ENCODE measurements at places on chromosomes 4 and X.

- no peak for DNase-seq
These were observed 692 bp upstream of the SLC9A7 start for GRCh38 chrX:46759645-46759974.

- DNase-seq, result no peak
These were observed 11.0 kb downstream of the BMX start for GRCh38 chrX:15511563-15511962.

GRCh38 chr4:39526765-39527295 is 409 bp downstream of the UGDH start:
- DNase-seq, result no peak

GRCh38 chr4:182826391-182826790 is 90.8 kb downstream of the DCTD start:
- no peak for DNase-seq

- no peak for DNase-seq
These were observed 1196.7 kb downstream of the RAPGEF2 start for GRCh38 chr4:160299608-160300007.

DNA sequence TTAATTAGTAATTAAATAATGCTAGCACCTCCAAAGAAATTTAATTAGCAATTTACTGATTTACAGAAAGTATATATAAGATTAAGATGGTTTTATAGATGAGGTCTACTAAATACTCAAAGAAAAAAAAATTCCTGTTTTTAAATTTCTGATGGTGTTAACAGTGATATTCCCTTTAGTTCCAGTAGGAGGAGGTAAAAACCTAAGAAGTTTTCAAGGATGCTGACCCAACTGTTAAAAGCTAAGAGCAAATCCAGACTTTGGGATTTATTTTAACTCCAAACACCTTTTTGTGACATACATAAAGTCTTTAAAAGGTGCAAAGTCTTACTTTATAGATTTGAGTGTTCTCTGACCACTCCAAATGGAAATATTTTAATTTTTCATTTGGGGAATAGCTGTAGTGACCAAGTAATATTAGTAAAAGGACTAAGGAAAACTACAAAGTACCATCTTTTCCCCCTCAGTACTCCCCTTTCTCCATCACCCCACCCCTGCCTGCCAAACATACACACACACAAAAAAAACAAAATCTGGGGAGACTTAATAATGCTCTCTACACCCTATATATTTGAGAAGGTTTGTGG is 34.2 kb upstream of the CSN1S1 start:
- no peak for DNase-seq

GRCh38 chr4:83582289-83582785 is 46.4 kb downstream of the GPAT3 start:
- no peak for DNase-seq

DNA sequence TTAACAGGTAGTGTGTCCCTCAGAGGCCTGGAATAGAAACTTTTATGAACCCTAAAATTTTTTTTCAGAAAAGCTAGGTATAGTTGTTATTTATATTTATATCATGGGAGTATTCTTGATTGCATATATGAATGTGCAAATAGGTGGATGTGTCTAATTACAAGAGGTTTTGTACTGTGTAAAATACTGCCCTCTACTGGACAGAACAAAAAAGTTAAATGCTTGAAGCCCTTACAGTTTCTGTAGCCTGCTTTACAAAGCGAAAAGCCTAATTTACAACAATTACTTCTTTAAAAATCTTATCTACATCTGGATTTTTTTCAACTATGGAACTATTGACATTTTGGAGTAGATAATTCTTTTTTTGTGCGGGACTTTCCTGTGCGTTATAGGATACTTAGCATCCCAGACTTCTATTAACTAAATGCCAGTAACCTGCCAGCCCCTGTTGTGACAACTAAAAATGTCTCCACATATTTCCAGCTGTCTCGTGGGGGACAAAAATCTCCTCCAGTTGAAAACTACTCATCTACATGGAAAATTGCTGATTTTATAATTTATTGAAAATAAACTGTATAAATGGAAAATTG is 35.1 kb downstream of the ENPEP start:
- DNase-seq, result no peak

DNA sequence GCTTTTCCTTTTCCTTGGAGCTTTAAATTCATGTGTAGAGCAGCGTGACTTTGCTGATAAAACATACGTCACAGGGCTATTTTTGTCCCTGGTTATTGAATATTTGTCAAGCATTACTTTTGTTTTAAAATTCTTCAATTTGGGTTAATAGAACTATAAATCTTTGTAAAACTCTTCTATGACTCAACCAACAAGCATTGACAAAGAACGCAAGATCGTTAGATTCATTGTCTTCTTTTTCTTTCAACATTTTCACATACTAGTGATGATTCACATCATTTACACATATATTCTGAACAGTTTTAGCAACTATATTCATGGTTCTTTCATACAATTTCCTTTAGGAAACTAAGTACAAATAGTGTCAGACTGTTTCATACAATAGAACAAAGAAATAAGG is 72.0 kb upstream of the GPM6A start:
- DNase-seq, result no peak

GRCh38 chr4:111283066-111283677 is 660.3 kb upstream of the PITX2 start:
- DNase-seq, result no peak

DNA sequence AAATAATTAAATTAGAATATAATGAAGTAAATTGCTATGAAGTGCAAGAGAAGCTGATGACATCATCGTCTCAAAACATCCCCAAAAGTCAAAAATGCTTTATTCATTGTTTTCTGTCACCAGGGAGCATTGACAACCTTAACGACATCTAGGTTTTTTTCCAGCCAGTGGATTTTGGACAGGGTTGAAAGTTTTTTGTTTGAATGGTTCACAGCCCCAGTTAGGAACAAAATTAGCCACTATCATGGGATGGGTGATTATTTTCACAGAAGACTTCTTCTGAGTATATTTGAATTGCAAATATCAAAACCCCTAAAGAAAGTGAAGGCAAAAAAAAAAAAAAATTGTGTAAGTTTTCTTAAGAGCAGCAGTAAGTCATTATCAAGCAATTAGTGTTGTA is 826.1 kb downstream of the STPG2 start:
- DNase-seq, result no peak

DNA sequence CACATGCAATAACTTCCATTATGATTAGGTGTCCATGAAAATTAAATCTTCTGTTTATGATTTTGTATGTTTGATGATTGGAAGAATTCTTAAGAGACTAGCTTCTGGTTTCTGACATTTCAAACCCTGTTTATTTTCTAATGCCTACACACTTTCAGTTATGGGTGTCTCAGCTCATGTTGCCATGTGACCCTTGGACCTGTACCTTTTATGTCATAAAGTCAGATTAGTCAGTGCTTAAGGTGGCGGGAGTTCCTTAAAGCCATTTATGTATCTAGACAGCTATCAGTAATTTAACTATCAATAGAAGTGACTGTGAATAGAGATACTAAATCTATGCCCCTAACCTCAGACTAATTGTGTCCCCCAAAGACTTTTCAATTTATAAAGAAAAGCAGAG is 155.6 kb downstream of the GBA3 start:
- DNase-seq, result no peak

- DNase-seq, result no peak
These were observed 112.2 kb downstream of the AGTR2 start for GRCh38 chrX:116282751-116283150.

GRCh38 chr4:123617791-123618190 is 221.2 kb downstream of the SPRY1 start:
- DNase-seq, result no peak

GRCh38 chr4:38860788-38861424 is 4.3 kb upstream of the TLR6 start:
- DNase-seq, result peak; percentile 34

DNA sequence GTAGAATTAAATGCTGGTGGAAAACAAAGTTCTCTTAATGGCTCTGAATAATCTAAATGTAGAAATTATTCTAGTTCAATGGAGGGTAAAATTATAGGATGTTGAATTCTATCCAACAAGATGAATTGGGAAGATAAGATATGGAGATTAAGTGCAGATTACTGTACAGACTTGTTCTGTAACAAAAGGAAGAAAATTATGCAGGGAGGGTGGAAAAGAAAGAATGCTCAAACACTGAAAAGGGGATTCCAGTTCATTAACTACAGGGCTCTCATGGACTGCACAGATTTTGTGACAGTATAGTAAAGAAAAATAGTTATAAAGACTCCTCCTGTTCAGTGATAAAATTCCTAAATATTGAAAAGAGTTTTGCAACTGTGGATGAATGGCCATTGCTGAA is 1794.0 kb upstream of the PCDH7 start:
- no peak for DNase-seq

- no peak for DNase-seq
These were observed 79.4 kb downstream of the NLGN4X start for GRCh38 chrX:6149060-6149872.

DNA sequence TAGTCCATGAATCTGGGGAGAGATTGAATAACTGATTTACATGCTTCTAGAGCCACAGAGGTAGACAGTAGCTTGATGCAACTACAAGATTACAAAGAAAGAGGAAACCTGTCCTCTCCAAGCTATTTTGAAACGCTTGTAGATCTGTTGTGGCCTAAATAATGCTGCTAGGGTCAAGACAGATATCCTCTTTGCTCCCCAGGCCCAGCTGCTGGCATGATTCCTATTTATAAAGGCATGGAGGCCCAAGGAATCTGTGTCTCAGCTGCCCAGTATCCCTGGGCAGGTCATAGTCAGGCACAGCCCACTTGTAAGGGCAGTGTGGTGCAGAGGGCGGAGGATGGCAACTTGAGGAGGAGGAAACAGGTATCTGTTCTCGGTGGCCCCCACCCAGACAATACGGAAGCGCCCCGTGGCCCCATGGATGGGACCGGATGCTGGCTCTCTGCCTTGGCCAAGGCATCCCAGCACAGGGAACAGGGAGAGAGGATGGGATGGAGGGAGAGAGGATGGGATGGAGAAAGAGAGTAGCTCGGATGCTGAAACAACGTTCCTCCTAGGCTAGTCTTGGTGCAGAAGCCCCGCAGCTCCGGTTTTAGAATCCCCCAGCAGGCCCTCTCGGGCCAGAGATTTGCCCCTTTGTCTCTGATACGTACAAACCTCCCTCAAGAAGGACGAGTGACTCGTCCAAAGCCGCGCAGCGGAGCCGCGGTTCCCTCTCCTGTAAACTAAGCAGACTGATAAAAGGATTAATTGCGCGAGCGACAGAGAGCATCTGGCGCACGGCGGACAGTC is 767 bp upstream of the SMIM20 start:
- no peak for DNase-seq

DNA sequence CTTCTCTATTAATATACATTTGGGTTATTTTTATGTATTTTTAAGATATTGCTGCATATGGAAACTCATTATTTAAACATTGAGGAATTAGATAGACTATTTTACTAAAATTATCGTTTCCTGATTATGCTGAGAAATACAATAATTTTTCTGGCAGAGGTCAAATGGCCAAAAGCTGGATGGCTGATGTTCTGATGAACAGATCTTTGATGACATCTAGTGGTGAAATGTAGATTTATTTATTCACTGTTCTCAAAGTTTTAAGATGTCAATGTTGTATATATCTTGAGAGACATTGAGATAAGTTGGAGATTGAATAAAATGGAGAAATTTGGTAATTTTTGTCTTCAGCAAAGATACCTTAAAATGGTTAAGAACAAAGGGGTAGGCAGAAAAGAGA is 96.2 kb downstream of the UGT8 start:
- no peak for DNase-seq

GRCh38 chrX:8586953-8587352 is 122.3 kb downstream of the VCX3B start:
- no peak for DNase-seq

DNA sequence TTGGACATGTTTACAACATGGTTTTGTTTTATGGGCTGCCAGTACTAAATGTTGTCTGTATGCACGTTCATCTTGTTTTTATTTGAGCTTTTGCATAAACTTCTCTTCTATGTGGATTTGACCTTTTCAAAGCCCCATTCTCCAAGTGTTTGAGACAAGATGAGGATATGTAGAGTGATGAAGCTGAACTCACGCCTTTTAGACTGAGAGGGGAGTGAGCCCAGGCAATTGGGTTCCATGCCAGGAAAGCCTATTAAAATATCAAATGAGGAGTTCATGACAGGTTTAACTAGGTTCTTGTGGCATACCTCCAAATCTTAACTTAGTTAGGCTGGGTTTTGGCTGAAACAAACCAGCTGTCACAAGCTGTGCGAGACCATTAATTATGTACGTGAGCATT is 170.4 kb upstream of the LDB2 start:
- no peak for DNase-seq

GRCh38 chr4:85166318-85166717 is 199.8 kb upstream of the WDFY3 start:
- DNase-seq, result no peak

- DNase-seq, result no peak
These were observed 282.1 kb downstream of the GRIA2 start for GRCh38 chr4:157502656-157503055.

- DNase-seq, result no peak
These were observed 243.8 kb downstream of the ADAMTS3 start for GRCh38 chr4:72325215-72325614.

DNA sequence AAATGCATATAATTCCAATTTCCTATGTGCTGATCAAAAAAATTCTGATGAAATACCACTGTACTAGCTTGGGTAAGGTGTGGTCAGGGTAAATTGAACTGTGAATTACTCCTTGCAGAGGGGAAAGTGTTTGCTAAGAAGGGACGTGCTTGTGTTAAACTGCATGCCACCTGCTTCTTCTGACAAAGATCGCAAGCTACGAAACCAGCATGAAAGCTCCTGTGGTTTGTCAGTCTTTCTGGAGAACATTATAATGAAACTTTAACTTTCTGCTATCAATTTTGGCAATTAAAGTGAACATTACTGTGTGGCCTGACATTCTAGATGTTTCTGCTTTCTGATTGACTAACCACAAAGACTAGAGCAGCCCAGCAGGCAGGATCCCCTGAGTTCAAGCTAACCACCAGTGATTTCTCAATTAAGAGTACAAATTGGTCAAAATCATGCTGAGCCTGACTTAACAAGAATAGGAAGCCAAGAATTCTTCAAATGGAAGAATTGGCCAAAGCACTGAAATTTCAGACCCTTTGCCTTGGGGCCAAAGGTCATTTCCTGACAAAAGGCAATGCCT is 239.0 kb downstream of the SLITRK2 start:
- DNase-seq, result no peak

GRCh38 chr4:181281451-181281850 is 961.8 kb upstream of the TENM3 start:
- no peak for DNase-seq

- no peak for DNase-seq
These were observed 22.3 kb downstream of the TMPRSS11D start for GRCh38 chr4:67861513-67861912.

All from stimulated activated CD8-positive, alpha-beta memory T cell treated with anti-CD3 and anti-CD28 coated beads, Interleukin-7, amount 100 ng/mL, for 1 hour (primary cell).